ENCODE measurements at places on chromosomes 3 and 15.

- DNase-seq: no peak
Measured at GRCh38 chr3:192991356-192991755, 73.7 kb upstream of the MB21D2 start.

DNA sequence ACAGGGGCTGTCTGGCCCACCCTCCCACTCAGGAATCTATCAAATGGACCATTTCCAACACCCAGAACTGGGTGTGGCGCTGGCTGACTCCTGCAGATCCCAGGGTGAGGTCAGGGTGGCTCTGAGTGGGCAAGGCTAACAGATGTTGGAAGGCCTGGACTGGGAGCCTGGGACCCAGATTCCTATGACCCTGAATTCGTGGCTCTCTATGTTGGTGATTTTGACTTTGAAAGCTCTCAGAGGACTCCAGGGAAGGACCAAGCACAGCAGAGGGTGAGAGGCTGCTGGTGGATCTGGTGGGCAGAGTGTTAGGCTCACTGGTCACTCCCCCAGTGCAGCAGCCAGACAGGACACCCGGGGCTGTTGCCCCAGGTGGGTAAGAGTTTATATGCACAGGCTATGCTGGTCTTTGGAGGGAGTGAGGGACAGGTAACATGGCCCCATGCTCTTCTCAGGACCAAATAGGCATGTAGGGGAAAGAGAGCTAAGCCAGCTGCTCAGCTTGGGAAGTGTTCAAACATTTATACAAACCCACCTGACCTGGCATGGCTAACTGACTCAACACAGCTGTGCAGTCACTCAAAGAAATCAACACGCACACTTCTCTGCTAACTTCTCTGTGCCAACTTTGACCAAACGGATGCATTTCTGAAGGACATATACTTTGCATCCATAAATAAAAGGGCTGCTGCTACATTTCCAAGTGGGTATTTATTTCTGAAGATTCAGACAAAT is 62.6 kb upstream of the RAB6B start:
- no peak for DNase-seq

- no peak for DNase-seq
Measured at GRCh38 chr3:119490153-119490552, 8.2 kb upstream of the TIMMDC1 start.

- DNase-seq: no peak
Measured at GRCh38 chr3:186520957-186521842, 23.0 kb downstream of the CRYGS start.

DNA sequence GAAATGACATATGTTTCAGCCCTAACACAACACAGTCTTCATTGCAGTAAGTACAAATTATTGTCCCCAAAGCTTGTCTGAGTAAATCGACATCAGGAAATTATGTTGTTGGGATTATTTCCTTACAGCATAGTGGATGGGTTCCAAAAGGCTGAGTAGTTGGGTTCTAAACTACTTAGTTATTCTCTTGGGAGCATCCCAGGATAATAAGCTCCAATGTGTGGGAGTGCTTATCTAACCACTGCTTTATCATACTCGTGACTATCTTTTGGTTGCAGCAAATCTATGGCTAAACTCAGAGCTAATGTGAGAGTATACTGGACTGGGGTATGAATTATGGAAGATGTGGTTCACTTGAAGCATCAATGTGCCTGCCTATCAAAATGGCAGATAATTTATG is 128.5 kb downstream of the RBMS3 start:
- DNase-seq: no peak

DNA sequence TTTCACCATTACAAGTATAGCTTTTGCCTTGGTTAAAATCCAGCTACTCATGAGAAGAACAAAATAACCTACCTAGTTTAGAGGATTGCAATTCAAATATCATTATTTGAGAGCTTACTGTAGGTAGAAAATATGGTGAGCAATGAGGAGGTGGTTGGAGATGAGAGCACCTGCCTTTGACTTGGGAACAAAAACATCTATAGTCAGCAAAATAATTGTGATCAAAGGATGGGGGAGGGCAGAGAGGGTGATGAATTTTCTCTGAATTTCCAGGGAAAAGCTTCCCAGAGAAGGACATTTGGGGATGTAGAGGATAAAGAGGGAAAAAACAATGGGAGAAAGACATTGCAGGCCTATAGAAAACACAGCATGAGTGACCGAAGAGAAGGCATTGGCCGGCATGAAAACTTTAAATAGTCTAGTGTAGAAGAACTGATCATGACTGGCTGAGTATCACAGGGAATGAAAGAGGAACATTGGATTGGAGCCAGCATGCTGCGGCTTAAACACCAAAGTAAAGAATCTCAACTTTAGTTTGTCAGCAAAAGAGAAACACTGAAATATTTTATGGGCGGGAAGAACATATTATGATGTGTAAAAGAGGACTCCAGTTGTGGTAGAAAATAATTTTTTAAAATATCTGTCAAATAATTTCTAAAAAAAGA is 581.3 kb downstream of the UNC13C start:
- DNase-seq: no peak

- DNase-seq: no peak
Measured at GRCh38 chr3:187838016-187838540, 92.8 kb upstream of the BCL6 start.

DNA sequence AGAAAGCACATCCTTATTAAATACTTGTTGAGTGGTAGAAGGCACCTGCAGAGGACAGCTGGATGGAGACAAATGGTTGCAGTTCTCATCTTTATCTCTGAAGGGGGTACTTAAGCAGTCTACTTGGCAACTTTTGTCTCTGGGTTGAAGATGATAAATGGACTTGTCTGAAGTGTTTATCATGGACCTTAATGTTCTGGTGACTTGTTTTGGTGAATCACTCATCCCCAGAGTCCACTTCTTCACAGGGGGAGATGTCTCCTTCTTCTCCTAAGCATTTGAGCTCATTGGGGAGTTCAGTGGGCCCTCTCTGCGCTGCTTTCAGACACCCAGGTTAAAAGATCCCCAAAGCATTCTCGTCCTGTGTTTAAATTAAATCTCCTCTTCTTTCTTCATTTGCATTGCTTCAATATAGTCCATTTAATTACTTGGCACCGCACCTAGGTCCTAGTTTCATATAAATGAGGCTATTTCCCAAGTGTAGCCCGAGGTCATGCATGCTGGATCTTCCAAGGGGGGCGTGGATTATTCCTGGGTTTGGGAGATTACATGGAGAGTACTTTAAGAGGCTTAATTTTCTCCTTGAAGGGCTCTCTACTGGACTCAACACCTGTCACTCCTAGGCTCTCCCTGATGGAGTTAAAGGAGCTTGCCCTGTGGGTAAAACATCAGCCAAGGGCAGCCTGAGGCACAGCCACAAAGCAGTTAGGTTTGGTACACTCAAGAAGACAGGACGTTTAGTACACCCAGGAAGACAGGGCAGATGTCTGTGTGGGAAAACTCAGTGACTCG is 239.3 kb upstream of the C2CD4B start:
- no peak for DNase-seq

DNA sequence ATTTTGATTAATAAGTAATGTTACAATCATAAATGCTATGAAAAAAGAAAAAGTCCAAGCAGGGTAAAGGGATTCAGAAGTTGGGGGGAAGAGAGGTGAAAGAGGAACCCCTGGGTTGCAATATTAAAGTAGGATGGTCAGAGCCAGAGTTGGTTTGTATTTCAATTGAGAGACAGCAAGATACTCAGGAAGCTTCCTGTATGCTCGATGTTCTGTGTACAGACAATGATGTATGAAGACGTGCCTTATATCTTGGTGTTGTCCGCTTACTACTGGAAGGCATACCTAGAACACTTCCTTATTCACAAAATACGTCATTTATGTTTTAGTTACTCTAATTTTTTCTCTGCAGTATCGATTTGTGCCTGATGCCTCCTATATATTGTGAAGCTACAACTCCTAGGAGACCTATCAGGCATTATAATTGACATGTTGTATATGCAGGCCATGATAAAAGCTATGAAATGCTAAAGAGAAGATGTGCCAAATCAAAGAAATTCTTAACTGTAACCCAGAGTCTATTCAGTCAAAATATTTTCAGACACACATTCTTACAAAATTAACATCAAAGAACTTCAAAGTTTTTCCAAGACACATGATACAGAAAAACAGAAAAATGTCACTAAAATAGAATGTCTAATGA is 87.5 kb downstream of the TBL1XR1 start:
- no peak for DNase-seq

DNA sequence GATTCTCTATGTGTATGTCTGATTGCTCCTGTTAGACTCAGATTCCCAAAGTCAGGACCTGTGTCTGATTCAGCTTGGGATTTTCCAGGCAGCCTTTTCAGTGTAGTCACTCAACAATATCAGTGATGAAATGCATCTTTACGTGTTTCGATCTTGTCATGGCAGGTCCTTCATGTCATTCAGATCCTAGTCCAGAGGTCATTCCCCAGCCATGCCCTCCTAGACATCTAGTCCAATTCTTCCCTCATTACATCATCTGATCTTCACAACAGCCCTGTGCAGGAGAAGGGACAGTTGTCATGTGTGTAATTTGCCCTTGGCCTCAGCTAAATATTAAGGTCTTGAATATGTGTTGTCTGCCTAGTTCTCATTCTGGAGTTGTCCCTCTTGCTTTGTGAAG is 153.2 kb upstream of the NR2E3 start:
- DNase-seq: no peak

- DNase-seq: no peak
Measured at GRCh38 chr3:110902453-110903085, 169.0 kb upstream of the NECTIN3 start.

DNA sequence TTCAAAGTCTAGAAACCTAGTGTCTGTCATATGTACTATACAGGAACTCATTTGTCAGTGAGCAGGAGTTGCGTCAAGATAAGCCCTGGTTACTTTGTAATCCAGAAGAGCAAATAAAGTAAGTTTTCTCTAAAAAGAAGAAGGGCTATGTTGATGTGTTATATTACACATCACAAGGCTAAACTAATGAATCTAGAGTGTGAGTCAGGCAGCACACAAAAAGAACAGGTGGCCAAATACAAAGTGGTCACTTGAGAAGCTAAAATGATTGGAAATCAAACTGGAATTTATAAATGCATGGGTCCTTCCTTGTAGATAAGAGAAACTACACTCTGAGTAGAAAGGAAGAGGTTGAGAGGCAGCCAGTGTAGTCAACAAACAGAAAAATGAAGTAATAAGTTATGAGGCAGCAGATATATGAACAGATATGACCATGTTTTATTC is 771.6 kb downstream of the DIPK2A start:
- DNase-seq: no peak

GRCh38 chr15:38002883-38003477 is 68.5 kb downstream of the TMCO5A start:
- DNase-seq: no peak

GRCh38 chr3:124783696-124784095 is 53.4 kb downstream of the UMPS start:
- DNase-seq: no peak

GRCh38 chr3:8837162-8837561 is 67.7 kb upstream of the OXTR start:
- DNase-seq: no peak

- no peak for DNase-seq
Measured at GRCh38 chr3:194431554-194431953, 32.5 kb upstream of the GP5 start.

- DNase-seq: no peak
Measured at GRCh38 chr3:87546216-87546615, 269.8 kb upstream of the POU1F1 start.
